ENCODE measurements at places on chromosomes 12 and 14.

GRCh38 chr12:31728289-31728916 is 418 bp downstream of the AMN1 start:
- no peak for DNase-seq

- no peak for DNase-seq
Measured at GRCh38 chr12:43789941-43790340, 16.2 kb downstream of the TWF1 start.

- no peak for DNase-seq
Measured at GRCh38 chr12:16359512-16360491, 12.4 kb downstream of the MGST1 start.

DNA sequence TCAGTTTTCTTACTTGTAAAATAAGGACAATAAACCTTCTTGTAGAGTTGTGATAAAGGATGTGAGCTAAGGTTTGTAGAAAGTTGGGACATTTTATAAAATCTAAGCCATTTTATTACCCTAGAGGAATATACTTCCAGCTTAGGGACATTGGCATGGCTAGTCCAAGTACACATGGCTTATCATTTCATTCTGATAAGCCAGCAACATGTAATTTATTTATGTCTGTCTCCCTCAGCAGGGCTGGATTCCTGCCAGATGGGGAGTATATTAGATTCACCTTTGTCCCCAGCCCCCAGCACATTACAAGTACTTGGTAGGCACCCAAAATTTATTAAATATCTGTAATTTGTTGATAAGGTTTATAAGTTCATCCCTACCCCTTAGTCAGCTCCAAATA is 6.3 kb upstream of the ATG14 start:
- no peak for DNase-seq

GRCh38 chr14:76965232-76965631 is 63.3 kb downstream of the IRF2BPL start:
- no peak for DNase-seq

Data from thymus (tissue), 14 donors.